ENCODE measurements at places on chromosomes 1 and 21. TPM values are rescaled to one million over a fixed set of nuclear protein-coding genes. Genes with fewer than 3 reads are reported as not detected.

Gene SHE
- total RNA-seq = 16.8 TPM

Gene AQP10
- 0.70 TPM for total RNA-seq

Gene IL12RB2
- total RNA-seq = 0.22 TPM

Gene TMEM183A
- 27.7 TPM for total RNA-seq

Gene CFHR1
- not detected for total RNA-seq

Gene KIF21B
- 0.73 TPM for total RNA-seq

- DNase-seq = no peak
These were observed 3.1 kb upstream of the TACSTD2 start for GRCh38 chr1:58580186-58580585.

DNA sequence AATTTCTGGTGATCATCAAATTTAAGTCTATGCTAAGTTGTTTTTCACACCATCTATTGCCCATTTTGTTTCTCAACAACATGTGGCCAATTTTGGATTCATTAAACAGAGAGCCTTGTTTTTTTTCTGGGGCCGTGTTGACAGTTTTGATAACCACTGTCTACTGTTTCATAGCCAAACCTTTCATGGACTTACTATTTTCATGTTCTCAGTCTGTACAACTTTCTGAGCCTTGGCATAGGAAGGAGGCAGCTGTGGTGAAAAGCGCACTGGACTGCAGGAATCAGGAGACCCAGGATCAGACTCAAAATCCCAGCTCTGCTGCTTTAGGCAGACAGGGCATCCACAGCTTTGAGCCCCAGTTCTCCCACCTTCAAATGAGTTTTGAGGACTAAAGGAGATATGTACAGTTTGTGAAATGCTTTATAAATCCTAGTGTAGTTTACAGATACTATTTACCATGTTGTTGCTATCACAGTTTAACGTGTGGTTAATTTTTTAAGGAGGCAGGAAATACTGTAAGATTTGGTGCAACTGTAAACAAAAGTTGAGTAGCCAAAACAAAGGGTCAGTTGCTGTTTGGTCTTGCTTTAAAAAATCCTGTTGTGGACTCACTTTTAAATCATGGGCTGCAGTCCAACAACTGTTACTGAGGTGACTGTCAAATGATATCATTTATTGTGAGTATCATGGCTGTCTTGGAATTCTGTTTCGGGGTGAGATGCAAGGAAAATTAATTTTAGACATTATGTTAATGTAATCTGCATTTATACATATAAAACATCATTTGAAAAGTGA lies 2.9 kb downstream of the MACO1 start:
- no peak for DNase-seq

GRCh38 chr21:33289199-33289819 lies 23.1 kb downstream of the IL10RB start:
- DNase-seq = no peak

- DNase-seq = peak; percentile 38
These were observed 62.2 kb downstream of the OBSCN start for GRCh38 chr1:228270032-228270431.

DNA sequence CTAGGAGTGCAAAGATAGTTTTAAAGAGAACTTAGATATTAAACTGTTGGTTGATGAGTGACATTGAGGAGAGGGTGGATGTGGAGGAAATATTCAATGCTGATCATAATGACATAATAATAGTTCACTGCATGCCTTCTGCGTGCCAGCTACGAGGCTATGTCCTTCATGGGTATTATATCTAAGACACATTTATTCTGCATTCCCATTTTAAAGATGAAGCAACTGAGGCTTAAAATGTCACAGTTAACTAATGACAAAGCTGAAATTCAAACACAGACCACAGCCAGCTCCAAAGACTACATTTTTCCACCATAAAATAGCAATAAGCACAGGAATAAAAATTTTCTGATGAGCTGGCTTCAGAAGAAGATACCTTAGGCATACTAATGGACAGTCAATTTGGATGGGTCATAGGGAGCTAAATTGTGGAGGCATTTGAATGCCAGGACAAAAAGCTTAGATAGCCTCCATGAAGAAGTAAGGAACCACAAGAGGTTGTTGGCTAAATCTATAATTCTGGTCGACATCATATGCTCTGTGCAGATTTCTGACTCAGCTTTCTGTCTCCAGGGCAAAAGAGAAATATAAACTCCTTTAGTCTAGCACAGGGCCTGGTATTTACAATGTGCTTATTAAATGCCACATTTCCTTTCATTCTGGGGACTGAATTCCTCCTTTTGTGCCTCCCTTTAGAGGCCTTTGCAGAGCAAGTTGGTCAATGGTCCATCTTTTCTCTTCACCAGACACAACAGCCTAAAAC lies 71.2 kb upstream of the NRIP1 start:
- DNase-seq = no peak

DNA sequence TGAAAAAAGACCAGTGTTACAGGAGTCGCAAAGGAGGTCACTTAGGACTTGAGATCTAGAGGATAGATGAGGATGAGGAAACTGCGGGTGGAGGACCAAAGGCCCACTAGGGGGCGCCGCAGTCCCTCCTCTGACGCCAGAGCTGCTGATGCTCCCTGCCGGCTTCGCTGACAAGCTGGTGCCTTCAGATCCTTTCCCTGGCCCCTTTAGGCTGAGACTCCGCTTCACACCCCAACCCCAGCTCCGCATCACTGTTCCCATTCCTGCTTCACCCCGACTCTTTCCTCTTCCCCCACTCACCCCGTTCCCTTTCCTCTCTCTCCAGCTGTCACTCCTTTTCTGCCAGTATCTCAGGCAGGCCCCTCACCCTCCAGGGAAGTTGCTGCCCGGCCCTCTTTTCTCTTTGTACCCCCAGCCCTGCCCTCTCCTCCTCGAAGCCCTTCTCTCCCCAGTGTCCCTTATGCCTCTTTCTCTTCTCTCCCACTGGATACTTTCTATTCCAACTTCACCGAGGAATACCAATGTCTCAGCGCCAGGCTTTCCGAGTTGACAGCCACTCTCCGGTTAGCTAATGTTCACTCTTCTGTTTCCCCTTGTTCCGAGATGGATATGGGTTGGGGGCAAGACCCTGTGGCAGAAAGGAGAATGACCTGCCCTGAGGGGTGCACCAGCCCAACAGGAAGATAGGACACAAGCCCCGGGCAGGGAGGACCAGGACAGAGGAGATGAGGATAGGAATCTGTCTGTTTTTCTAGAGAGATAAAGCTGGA lies 4.5 kb downstream of the KCNJ9 start:
- peak; percentile 85 for DNase-seq

DNA sequence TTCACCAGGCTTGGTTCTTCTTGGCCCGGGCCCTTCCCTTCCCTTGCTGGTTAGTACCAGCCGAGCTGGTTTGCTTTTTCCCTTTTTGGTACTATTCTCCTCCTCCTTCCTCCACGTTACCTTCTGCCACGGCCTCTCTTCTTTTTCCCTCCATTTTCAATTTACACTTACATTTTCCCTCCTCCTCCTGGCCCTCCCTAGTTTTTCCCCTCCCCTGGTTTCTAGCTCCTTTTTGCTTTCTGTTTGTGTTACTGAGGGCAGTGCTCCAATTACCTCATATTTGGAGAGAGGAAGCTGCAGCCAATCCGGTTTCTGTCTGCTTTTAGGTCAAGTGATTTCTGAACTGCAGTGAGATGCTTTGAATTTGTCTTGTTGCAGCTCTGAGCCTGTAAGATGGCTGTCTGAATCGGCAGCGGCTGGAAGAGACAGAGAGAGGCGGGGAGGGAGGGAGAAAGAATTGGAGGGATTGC lies 63.7 kb downstream of the MACF1 start:
- DNase-seq = no peak

GRCh38 chr1:208601561-208601960 lies 357.4 kb upstream of the PLXNA2 start:
- no peak for DNase-seq

DNA sequence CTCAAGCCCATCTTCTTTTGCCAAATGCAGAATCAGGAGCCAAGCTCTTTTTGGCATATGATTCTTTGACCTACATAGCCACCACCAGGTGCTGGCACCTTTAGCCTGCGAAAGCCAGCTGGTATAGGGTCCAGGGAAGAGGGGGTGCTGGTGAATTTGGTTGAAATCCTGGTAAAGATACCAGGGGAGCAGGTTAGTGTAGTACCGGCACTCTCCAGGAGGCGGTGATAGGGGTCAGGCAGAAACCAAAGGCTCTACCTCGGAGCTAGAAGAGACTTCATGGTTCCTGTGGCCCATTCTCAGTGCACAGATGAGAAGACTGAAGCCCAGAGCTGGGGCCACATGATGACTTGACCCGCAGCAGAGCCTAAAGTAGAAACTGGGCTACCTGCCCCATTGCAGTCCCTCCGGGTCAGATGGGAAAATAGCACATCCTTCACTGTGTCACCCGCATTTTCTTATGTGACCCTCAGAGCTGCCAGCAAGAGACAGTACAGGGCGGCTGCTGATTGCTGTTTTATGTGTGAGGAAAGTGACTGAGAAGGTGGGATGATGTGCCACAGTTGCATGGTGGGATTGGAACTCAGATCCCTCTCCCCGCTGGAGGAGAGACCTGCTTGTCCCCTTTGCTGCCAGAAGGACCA lies 36.0 kb upstream of the IL19 start:
- peak; percentile 71 for DNase-seq

- DNase-seq = no peak
These were observed 126.8 kb upstream of the ZNF644 start for GRCh38 chr1:91148641-91149069.

DNA sequence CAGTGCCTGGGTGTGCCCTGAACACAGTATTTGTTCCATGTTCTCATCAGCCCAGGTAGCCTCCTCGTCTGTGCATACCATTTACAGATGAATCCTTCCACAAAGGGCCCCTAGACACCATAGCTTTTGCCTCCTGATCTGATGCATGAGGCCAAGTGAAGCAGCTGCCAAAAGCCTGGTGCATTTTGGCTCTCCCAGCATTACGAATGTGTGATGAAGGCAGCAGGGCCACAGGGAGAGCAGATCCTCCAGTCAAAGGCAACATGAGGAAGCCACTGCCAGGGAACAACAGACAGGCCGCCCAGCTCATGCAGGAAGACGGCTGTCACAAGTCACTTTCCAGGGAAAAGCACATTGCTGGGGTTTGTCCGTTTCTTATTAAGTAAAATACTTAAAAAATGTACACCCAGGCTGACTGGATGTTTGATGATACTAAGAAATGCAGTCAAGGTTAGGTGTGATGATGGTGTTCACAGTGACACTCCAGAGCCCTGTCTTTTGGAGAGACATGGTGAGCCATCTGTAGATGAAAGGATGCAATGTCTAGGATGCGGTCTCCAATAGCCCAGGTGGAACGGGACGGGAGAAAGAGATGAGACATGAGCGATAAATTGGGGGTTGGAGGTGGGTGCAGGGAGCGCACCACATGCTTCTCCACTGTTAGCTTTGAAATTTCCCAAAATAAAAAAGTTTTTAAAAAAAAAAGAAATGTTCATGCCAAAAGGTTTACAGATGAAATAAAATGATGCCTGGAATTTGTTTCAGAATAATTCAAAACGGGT lies 48.7 kb downstream of the NPHP4 start:
- peak; percentile 51 for DNase-seq

- DNase-seq = no peak
These were observed 211.2 kb downstream of the PTGER3 start for GRCh38 chr1:70836456-70836855.

GRCh38 chr1:10210841-10211804 lies 753 bp downstream of the KIF1B start:
- DNase-seq = peak; percentile 95

DNA sequence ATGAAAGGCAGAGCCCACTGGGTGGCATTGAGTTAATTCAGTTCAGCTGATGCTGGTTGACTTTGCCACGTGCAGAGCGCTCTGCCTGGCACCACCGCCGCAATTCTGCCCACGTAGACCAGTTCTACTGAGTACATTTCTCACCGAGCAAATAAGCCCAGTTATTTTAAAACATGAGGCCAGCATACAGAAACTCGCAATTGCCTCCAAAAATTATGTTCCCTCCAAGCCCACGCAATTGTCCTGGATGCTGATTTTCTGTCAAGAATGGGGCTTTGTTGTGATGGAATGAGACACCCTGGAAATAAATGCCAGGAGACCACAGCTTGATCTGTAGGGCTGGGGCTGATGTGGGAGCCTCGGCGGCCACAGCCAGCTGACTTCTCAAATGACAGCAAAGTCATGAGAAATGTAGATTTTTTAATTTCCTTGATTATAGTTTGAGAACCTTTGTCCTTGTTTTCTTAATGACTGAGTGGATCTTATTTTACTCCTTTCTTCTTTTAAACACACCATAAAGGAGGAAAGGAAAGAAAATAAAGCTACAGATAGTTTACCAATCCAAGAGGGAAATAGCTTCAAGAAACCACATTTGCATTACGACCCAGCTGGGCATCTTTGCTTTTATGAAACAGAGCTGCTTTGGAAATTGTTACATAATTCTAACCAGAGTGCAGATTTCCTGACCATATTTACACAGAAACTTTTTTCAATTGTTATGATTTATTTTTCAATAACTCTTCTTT lies 11.6 kb upstream of the PARP1 start:
- no peak for DNase-seq

GRCh38 chr1:3393024-3393986 lies 61.2 kb upstream of the ARHGEF16 start:
- DNase-seq = no peak

- DNase-seq = no peak
These were observed 170.1 kb downstream of the DHRS3 start for GRCh38 chr1:12447849-12448312.

- DNase-seq = no peak
These were observed 49.1 kb upstream of the BCL9 start for GRCh38 chr1:147492207-147492606.

DNA sequence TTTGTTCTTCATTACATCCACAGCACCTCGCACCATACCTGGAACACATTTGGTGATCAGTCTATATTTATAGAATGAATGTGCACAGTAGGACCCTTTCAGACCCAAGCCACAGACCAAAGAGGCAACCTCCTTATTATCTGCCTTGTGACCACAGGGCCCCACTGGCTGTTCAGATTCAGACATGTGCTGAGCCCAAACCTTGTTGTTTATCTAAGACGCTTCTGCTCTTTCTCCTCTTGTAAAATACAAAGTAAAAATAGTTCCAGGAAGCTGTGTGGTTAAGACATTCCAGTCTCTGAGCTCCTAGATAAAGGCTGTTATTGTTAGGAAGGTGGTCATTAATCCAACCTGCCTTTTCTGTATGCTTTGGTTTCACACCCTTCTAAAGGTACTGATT lies 3.6 kb upstream of the SCMH1 start:
- DNase-seq = no peak

GRCh38 chr1:209485167-209485566 lies 98.3 kb upstream of the CAMK1G start:
- peak; percentile 78 for DNase-seq

DNA sequence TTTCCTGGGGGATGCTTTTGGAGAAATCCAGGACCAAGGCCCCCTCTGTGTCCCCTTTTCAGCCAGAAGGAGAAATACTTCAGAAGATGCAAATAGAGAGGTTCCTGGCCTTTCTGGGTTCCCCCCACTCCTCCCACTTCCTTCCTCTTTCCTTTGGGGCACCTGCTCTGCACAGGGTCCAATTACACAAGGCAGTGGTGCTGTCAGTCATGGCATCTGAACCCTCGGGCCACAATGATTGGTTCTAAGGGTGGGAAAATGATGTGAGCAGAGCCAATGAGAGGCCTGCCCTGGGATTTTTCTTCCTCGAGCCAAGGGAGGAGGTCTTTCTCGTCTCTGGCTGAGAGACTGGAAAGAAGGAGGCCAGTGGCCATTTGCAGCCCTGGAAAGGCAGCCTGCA lies 282.2 kb downstream of the NPHP4 start:
- no peak for DNase-seq

- DNase-seq = no peak
These were observed 4.0 kb upstream of the PKP1 start for GRCh38 chr1:201279313-201279712.

GRCh38 chr1:184326278-184326677 lies 60.6 kb upstream of the C1orf21 start:
- no peak for DNase-seq

GRCh38 chr1:200079232-200079940 lies 51.9 kb downstream of the NR5A2 start:
- no peak for DNase-seq

Data from cardiac septum (tissue), 1 donor.